Hematopoietic multipotent progenitor cell (in vitro differentiated cells): ENCODE measurements at places on chromosomes 2 and 18.
A peak's percentile ranks its signal among the peaks of the same experiment; 100 is the strongest.

DNA sequence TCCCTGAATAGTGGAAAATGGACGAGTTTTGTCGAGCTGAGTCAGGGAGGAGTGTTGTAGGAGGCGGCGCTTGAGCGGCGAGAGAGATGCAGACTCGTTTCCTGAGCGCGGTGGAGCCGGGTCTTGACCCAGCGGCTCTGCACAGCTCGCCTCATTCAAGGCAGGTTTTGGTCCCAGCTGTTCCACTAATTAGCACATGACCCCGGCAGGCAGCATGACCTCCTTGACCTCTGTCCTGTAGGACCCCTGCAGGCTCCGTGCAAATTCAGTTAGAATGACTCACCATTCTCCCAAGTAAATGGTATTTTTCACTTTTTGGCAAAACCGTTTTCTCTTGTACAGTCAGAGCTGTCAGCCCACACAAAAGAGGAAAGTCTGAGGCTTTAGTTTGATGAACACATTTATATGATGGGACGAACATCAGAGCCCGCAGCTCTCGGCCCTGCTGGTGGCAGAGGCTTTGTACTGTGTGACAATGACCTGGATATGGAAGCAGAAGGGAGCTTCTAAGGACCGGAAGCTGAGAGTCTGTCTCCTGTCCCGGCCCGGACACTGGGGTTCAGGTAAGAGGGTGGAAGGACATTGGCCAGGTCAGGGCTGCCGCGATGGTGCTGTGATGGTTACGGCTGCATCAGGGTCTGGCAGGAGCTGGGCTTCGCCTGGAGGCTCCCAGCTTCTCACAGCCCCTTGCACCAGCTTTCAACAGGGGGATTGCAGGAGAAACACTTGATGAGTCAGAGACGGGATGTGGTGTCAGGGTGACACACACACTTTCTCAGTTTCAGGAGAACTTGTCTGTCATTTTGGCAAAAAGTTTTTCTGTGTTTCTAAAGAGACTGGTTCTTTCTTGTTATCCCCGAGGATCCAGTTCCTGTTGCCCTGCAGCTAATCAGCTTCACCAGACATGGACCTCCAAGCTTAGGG is 29.9 kb upstream of the ALKAL2 start:
- DNase-seq: no peak

DNA sequence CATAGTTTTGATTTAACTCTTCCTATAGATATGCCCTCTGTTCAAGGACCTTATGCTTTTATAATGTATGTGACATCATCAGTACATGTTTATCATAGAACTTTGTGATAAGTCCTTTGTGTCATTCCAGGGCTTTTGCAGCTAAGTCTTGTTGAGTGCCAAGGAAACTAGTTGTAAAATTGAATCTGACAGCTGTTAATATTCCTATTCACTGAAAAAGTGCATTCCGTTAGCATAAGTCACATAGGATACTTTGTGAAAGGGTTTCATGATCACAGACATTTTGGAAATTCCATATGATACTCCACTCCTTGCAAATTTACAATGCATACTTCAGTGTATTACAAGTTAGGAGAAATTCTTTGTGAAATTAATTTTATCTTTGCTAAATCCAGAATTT is 503.4 kb downstream of the CCDC85A start:
- DNase-seq: no peak

DNA sequence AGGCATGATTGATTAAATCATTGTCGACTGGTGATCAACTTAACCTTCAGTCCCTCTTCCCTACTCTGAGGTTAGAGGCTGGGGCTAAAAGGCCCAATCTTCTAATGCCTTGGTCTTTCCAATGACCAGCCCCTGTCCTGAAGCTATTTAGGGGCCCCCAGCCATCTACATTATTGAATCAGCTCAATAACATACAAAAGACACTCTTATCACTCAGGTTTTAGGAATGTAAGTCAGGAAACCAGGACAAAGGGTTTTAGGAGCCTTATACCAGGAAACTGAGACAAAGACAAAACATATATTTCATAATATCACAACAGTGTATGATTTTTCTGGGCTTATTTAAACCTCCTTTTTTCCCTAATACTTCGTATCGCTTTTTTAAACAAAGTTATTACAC is 198.6 kb downstream of the RNF152 start:
- DNase-seq: no peak

DNA sequence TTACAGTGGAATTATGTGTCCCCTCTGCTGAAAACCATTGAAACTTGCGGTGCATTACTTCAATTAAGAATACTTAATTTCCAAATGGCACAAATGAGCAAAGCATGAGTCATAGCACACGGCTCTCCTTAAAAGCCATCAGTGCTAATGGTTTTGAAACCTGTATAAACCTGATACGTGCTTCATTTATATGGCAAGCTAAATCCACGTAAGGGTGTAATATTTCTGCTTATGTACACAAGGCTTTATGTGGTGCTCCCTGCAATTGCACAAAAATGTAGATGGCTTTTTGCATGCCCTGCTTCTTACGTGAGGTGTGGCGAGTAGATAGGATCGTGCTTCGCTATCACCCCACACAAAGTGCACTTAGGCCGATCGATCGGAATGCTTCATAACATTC is 840.9 kb downstream of the GALR1 start:
- no peak for DNase-seq

GRCh38 chr2:102473020-102473419 is at the start of gene SLC9A4:
SLC9A4 (plus strand) TSS chr2:102473226; CDS start chr2:102473760, 534 bp downstream.
- DNase-seq: peak; percentile 6
